ENCODE measurements at places on chromosomes 2 and 18. TPM values are rescaled to one million over a fixed set of nuclear protein-coding genes. Genes with fewer than 3 reads are reported as not detected.

GRCh38 chr2:69731147-69731970 is 10.6 kb upstream of the ANXA4 start:
- no peak for DNase-seq

Gene MAL
- total RNA-seq, result 11.0 TPM

- no peak for DNase-seq
Observed at GRCh38 chr2:118613737-118614136, 233.7 kb downstream of the EN1 start.

DNA sequence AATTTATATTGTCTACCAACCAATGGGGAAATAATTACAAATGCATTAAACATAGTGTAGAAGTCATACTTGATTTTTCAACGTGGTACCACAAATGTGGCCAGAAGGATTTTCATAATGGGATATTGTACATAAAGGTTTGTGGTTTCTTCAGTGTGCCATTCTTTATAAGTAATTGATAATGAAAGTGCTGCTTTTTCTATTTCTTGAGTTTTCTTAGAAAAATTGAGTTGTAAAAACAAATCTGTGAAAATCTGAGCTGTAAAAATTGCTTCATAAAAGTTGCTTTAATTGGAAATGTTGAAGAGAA is 103.6 kb downstream of the KYNU start:
- DNase-seq, result no peak

Gene STARD6
- not detected for total RNA-seq

- peak; percentile 99 for DNase-seq
Observed at GRCh38 chr2:167140767-167141166, 252.5 kb downstream of the XIRP2 start.

Gene TMEM178A
- 0.51 TPM for total RNA-seq

Gene UGT1A5
- total RNA-seq, result 0.26 TPM

DNA sequence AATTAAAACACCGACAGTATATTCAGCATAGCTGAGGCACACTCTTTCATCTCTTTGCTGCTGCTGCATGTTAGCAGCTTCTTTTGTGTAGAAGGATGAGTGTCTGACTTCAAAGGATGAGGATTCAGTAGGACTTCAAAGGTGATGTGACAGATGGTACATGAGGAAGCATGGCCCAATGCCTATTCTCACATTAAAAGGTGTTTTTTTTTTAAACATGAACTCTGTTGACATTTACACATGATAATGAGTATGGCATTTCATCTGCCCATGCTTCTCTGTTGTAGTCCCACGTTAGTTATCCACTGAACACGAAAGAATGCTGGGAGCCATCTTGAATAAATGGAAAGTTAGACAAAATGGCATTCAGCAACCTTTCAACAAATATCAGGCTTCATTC is 1950.8 kb upstream of the PIK3C3 start:
- no peak for DNase-seq

DNA sequence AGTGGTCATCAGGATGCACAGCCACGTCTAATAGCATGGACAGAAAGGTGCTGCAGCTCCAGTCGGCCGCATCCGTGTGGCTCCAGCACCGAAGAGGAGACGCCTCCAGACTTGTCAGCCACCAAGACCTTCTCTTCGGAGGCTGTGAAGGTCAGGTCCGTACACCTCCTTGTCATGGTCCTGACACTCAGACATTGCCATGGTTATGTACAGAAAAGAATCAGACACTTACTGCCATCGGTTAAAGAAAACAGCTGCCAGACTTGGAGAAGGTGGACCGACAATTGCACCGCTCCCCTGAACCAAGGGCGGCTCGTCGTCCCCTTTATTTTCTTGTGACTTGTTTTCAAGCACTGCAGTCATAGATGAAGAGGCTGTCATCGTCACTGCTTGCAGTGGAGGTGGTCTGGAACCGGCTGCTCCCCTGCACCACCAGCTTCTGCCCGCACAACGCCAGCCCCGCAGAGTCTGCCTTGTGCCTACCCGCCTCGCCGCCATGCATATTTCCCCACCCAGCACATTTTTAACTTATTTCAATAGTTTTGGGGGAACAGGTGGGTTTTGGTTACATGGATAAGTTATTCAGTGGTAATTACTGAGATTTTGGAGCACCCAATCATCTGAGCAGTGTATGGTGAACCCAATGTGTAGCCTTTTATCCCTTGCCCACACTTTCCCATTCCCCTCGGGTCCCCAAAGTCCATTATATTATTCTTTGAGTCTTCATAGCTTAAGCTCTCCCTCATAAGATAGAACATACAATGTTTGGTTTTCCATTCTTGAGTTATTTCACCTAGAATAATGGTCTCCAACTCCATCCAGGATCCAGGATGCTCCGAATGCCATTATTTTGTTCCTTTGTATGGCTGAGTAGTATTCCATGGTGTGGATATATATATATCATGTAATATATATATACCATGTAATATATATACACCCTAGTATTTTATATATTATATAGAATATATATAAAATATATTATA is 18.1 kb downstream of the FBXO48 start:
- no peak for DNase-seq

Gene NT5C1B
- total RNA-seq, result not detected

GRCh38 chr2:237154082-237154638 is 68.5 kb downstream of the COPS8 start:
- DNase-seq, result peak; percentile 40

DNA sequence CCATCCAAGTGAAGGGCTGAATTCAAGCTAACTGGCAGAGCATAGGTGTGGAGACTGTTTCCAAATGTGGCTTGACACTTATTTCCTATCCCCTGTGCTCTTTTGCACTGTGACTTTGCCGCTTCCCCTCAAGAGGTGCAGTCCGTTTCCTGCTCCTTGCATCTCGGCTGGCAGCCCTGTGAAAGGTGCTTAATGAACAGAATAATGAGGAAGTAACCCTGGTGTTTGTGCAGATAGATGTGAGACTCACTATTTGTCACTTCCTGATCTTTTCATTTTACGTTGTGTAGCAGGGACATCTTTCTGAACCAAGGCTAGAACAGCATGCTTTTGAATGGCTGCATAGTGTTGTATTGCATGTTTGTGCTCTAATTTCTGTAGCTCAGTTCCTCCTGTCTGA is 60.8 kb downstream of the CEP192 start:
- peak; percentile 63 for DNase-seq

Gene HOXD11
- not detected for total RNA-seq

DNA sequence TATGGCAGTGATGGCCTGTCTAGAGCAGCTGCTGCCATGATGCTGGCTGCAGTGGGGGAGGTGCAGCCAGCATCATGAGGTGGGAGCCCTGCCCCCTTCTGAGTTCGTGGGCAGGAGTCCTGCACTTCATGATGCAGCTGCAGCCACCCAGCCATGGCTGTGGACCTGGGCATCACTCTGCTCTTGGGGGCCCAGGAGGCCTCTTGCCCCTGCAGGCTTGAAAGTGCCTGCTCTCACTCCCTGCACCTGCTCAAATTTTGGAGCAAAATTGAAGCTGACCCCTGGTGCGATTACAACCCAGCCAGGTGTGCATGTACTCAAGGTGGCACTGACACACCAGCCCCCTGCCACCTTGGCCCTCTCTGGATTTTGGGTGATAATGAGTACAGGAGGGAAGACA is 712.9 kb downstream of the NUP35 start:
- DNase-seq, result no peak

- DNase-seq, result no peak
Observed at GRCh38 chr2:234046521-234046920, 4.0 kb upstream of the SPP2 start.

DNA sequence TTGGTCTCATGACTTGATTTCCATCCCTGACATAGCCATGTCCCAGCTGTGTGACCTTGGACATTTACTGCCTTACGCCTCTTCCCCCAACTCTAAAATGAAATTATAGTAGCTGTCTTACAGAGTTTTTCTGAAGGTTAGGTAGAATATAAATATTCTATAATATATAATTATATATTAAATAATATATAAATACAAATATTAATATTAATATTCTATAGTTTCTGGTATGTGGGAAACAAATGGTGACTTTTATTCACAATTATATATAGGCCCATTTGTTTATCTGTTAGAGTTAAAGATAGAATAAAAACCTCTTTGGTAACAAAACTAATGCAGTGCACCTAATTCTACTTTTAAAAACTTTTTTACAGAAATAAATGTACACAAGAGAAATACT is 1.7 kb downstream of the RBBP8 start:
- no peak for DNase-seq

DNA sequence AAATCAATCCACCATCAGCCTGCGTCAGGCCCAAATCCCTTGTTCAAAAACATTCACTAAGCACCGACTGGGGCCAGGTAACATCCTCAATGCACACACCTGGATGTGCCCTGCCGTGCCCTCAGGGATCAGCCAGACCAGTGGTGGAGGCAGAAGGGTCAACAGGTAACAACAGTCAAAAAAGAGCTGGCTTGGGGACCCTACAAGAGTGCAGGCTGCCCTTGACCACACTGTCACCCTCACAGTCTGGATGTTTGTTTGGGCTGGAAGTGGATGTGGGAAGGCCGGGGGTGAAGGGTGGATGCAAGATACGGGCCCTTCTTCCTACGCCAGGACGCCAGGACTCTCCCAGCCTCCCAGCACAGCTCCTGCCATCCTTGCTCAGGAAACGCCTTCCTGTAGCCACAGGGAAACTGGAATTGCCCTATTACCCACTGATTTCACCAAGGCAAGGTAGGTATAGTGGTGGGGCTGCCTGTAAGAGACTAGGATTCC is 2.7 kb downstream of the BIN1 start:
- no peak for DNase-seq

- no peak for DNase-seq
Observed at GRCh38 chr18:22547807-22548561, 130.3 kb upstream of the CTAGE1 start.

DNA sequence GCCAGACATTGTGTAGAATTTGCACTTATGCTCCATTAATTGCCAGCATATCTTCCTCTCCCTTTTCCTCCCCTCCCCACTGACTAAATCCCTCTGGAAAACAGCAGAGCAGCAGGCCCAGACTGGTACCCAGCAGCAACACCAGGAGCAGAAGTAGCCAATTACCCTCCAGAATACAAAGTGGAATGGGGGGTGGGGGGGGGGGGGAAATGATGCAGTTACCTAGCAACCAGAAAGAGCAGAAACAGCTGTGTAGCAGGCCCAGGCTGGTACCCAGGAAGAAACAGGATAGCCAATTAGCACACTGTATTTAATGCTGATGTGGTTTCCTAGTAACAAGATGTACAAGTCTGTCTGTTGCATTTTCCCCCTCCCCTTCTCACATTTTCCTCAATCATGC is 52.3 kb downstream of the KLF7 start:
- DNase-seq, result peak; percentile 39

Gene TBC1D8
- 25.3 TPM for total RNA-seq

Gene PIEZO2
- under 0.01 TPM for total RNA-seq

Gene AMER3
- under 0.01 TPM for total RNA-seq

DNA sequence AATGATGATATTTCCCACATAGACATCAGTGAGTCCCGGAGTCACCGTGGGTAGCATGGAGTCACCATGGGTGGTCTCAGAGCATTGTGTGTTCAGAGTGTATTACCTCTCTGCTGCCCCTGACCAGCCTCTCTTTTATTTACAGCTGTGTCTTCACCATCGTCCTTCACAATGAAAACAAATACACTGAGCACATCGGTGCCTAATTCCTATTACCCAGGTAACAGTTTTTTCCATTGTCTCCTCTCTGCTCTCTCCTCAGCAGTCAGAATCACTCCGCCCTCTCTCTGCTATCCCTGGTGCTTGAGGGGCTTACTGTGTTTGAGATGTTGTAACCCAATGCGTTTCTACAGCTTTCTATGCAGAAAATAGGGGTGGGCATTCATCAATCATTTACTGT is 361.5 kb upstream of the RAB12 start:
- no peak for DNase-seq

GRCh38 chr2:3449086-3449485 is 69.6 kb downstream of the TRAPPC12 start:
- no peak for DNase-seq

DNA sequence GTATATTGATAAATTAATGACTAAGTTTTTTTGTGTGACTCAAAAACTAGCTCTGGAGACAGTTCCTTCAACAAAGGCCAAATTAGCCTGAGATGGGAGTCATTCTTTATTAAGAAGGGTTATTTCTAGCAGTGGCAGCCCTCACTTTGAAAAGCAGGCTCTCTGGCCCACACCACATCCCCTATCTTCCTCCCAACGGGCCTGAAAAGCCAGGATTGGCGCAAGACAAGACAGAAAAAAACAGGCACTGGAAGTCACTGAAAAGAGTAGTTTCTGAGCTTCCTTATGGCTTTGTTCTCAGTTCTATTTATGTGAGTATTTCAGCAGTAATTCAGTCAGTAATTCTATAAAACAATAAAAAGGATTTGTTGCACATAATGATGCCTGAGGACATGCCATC is 149.0 kb downstream of the LAMA3 start:
- DNase-seq, result no peak

Gene ZNF385B
- total RNA-seq, result not detected

DNA sequence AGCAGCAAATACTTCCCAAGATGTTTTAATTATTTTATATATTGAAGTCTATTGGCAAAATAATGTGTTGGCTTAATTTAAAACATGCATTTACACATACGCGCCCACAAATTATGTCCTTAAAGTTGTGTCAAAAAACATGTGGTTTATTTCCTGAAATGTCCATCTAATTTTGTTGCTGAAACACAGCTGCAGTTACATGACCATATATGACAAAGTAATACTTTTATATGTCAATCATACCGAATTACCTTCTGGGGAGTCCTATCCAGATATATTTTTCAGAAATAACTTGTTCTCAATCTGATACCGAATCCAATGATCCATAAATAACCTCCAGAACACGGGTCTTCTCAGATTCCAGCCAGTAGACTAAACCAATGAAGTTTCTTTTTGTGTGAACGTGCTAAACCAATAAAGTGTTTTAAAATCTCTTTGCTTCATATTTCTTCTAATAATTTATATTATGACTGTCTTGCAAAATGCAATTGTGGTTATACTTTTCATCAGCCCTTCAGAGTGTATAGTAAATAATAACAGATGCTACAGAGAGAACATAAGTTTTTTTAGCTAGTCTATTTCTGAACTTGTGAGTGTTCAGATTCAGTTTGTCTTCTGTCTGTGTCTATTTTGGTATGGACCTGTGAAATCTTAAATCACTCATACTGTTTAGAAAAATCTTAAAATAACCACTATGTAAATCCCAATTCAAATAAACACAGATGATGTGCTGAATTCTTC is 2.4 kb downstream of the SCG2 start:
- no peak for DNase-seq

Gene GRP
- total RNA-seq, result not detected

- peak; percentile 83 for DNase-seq
Observed at GRCh38 chr2:101704046-101704466, 6.5 kb downstream of the MAP4K4 start.

DNA sequence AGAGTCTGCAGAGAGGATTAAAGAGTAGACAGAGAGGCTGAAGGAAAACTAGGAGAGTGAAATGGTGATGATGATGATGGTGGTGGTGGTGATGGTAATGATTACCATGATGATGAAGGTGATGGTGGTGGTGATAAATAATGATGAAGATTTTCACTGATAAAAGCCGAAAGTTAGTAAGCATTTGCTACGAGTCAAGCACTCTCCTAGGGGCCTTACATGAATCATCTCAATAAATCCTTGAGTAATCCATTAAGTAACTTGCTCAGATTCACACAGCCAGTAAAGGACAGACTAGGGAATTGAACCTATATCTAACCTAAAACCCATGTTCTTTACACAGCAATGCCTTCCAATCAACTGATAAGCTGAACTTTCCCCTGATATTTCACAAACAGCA is 106.7 kb upstream of the PGAP1 start:
- no peak for DNase-seq

- DNase-seq, result peak; percentile 97
Observed at GRCh38 chr2:215664847-215665525, 229.1 kb upstream of the FN1 start.

Gene PTGR3
- total RNA-seq, result 6.3 TPM
